K562 (cell line): ENCODE measurements at places on chromosomes 7 and 10. TPM values are rescaled to one million over a fixed set of nuclear protein-coding genes. Genes with fewer than 3 reads are reported as not detected.

DNA sequence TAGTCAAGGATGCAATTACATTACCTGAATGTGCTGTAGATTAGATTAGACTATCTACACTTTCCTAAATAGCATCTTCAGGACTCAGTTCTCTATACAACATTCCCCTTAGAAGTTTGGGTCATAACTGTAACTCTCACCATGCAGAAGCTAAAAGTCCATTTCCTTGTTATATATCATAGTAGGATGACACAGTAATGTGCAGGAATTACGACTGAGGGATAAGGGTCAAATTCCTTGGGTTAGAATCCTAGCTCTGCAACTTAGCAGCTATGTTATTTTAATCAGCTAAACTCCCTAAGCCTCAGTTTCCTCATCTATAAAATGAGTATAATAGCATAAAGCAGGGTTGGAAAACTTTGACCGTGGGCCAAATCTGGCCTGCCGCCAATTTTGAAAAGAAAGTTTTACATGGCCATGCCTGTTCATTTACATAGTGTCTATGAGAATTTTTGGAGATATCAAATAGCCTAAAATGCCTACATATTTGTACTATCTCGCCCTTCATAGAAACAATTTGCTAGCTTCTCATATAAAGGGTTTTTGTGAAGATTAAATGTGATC is 14.8 kb downstream of the NRCAM start:
- DNase-seq: no peak
- H3K27ac ChIP-seq: no peak overlapping the region
- no peaks in the 10 kb centered on the region for H3K4me1 ChIP-seq
- H3K4me3 ChIP-seq: no peak overlapping the region
- H3K36me3 ChIP-seq: no peaks in the 10 kb centered on the region

DNA sequence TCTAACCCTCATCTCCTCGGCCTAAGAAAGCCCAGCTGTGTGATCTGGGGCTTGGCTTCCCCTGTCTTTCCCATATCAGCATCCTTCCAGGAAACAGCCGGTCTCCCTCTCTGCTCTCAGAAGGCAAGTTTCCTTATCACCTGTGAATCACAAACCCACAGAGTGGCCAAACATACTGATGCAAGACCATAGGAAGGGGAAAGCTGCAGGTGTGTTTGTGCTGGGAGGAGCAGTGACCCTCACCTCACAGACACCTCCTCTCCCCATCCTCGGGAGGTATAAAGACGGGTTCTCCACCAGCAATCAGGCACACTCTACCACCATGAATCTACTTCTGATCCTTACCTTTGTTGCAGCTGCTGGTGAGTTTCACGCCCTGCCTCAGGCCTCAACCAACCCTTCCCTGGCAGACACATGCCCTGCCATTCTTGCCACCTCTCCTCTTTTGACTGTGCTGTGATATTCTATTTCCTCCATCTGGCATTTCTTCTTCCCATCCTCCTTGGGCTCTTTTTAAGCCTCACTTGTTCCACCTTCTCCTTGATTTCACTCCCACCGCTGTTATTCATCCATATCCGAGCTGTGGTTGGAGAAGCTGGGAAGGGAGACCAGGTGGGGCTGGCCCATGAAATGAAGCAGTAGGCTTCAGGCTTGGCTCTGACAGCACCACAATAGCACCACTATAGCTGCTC is at the start of gene PRSS2:
PRSS2 (plus strand) TSS at position 310 of the 692 bp plus-strand sequence; CDS start at position 323, 13 bp downstream.
- DNase-seq: no peak
- no peaks in the 10 kb centered on the region for H3K36me3 ChIP-seq
- H3K27me3 ChIP-seq: peaks cover 31% of the 10 kb centered on the region

DNA sequence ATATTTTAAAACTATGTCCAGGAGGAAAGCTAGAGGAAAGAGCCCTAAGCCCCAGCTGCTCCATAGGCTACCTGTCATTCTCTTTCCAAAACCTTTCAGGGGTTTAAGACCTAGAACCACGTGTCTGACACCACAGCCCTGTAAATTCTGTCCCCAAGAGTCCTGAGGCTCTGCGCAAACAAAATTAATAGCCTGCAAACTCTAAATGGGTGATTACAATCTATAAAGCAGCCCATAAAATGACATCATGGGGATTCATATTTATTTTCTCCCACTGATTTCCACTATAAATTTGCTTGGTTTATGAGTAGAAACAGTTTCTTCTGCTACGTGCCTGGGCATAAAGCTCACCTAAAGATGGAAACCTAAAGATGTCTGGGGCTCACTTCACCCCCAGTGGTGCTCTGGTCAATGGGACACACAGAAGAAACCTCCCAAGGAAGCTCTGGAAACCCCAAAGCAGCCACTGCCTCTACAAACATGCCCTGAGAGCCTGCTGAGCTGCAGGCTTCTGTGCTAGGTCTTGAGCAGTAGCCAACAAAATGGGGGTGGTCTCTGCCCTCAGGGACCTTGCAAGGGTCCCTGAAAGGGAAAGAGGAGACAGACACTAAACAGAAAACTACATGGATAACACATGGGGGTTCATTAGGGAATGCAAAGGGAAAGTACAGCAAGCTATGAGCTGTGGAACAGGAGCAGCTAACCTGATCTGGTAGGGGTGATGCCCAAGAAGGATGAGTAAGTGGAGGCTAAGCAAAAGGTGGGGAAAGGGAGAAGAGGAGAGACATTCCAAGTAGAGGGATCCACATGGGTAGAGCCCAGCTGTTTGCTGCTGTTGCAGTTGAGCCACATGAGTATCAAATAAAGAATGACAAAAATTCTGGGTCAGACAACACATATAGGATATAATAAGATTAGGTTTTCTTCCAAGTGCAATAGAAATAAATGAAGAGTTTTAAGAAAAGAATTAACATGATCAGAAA is 331.7 kb downstream of the KCNMA1 start:
- no peaks in the 10 kb centered on the region for H3K36me3 ChIP-seq
- no peak overlapping the region for H3K4me3 ChIP-seq
- DNase-seq: no peak

- no peaks in the 10 kb centered on the region for H3K4me1 ChIP-seq
- no peak overlapping the region for H3K27ac ChIP-seq
- DNase-seq: no peak
- H3K36me3 ChIP-seq: no peaks in the 10 kb centered on the region
- no peak overlapping the region for H3K4me3 ChIP-seq
Observed at GRCh38 chr10:98878921-98879320, 356.7 kb downstream of the HPSE2 start.

DNA sequence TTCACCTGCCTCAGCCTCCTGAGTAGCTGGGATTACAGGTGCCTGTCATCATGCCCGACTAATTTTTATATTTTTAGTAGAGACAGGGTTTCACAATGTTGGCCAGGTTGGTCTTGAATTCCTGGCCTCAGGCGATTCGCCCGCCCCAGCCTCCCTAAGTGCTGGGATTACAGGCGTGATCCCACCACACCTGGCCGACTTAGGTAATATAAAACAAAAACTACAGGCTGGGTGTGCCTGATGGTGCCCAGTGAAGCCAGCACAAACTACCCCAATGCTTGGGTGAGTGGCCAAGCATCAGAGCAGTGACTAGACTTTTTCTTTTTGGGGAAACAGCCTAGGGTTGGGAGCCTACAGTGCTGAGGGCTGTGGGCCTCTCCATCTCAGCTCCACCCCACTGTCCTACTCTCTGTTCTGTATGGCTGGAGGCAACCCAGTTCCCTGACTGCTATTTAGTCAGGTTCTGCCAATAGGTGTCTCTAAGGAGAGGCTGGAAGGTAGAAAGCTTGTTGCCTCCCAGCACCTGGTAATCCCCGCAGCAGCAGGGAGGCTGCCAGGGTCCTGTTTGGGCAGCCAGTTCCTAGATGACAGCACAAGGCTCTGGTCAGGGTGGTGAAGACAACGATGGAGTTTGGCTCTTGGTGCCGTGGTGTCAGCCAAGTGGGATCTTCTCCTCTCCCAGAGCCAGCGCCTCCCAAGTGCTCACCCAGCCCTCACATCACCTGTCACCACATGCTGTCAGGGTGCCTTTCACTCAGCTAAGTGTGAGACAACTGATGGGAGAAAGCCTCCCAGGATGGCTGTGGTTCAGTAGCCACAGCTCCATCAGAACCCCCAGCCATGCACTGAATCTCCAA is 10.4 kb upstream of the NACAD start:
- peaks cover 54% of the 10 kb centered on the region for H3K36me3 ChIP-seq
- no peak overlapping the region for H3K4me3 ChIP-seq
- H3K27ac ChIP-seq: no peak overlapping the region

DNA sequence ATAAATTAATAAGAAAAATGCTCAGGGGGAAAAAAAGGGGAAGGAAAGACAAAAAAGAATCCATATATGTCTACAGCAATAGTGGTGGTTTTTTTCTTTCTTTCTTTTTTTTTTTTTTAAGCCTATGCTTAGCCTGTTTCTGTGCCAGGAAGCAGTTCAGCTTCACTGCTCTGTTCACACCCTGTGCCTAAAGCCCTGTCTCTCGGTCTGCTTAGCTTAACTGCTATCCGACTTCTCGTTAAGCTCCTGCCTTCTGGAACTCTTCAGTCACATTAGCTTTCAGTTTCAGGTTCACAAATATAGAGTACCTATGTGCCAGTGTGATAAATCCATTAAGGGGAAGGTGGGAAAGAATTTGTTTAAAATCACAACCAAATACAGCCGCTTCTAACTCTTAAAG is 26.5 kb upstream of the NRG3 start:
- no peaks in the 10 kb centered on the region for H3K4me1 ChIP-seq
- H3K4me3 ChIP-seq: no peak overlapping the region
- H3K27ac ChIP-seq: no peak overlapping the region
- H3K27me3 ChIP-seq: no peaks in the 10 kb centered on the region
- H3K36me3 ChIP-seq: no peaks in the 10 kb centered on the region
- DNase-seq: no peak

GRCh38 chr7:32179567-32179966 is 109.4 kb upstream of the PDE1C start:
- H3K27me3 ChIP-seq: no peaks in the 10 kb centered on the region
- no peak overlapping the region for H3K4me3 ChIP-seq
- H3K36me3 ChIP-seq: no peaks in the 10 kb centered on the region
- no peak for DNase-seq

DNA sequence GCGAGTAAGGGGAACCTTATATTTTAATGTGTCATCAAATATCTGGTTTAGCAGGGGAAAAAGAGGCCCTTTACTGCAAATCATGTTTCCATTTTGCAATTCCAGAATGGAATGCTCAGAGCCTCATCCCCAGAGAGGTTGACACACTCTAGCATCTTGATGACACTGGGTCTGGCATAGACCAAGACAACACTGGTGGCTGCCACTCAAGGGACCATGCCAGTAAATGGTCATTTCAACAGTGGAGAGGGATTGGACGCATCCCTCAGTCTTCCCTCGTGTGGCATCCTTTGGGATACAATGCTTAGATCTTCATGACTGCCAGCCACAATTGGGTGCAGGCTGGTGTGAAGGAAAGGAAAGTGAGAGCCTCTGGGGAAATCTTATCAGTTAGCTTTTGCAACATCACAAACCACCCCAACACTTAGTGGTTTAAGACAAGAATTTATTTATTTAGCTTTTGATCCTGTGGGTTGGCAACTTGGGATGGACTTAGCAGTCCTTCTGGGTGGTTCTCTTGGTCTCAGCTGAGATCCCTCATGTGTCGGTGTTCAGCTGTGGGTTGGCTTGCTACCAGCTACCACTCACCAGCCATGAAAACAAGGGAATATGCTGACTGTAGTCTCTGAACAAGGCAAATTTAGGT is 21.6 kb downstream of the TACC2 start:
- DNase-seq: no peak
- no peaks in the 10 kb centered on the region for H3K4me1 ChIP-seq
- H3K27ac ChIP-seq: no peak overlapping the region
- no peaks in the 10 kb centered on the region for H3K36me3 ChIP-seq

- peaks cover 5% of the 10 kb centered on the region for H3K27me3 ChIP-seq
- no peak overlapping the region for H3K27ac ChIP-seq
- peak; percentile 63 for DNase-seq
- H3K4me1 ChIP-seq: no peaks in the 10 kb centered on the region; the same call in 1 of the 2 replicates
- no peaks in the 10 kb centered on the region for H3K36me3 ChIP-seq
- no peak overlapping the region for H3K4me3 ChIP-seq
Observed at GRCh38 chr10:101272229-101272868, 43.1 kb upstream of the LBX1 start.

- no peaks in the 10 kb centered on the region for H3K36me3 ChIP-seq
- peak; percentile 17 for DNase-seq
- H3K4me3 ChIP-seq: no peak overlapping the region
- no peak overlapping the region for H3K27ac ChIP-seq
- H3K27me3 ChIP-seq: peaks cover 27% of the 10 kb centered on the region
Observed at GRCh38 chr7:150900675-150901074, 48.4 kb downstream of the AOC1 start.

GRCh38 chr7:73999664-74000435 is 28.1 kb upstream of the ELN start:
- H3K4me1 ChIP-seq: no peaks in the 10 kb centered on the region
- no peak overlapping the region for H3K4me3 ChIP-seq
- no peak overlapping the region for H3K27ac ChIP-seq
- no peak for DNase-seq
- H3K27me3 ChIP-seq: peaks cover 27% of the 10 kb centered on the region

DNA sequence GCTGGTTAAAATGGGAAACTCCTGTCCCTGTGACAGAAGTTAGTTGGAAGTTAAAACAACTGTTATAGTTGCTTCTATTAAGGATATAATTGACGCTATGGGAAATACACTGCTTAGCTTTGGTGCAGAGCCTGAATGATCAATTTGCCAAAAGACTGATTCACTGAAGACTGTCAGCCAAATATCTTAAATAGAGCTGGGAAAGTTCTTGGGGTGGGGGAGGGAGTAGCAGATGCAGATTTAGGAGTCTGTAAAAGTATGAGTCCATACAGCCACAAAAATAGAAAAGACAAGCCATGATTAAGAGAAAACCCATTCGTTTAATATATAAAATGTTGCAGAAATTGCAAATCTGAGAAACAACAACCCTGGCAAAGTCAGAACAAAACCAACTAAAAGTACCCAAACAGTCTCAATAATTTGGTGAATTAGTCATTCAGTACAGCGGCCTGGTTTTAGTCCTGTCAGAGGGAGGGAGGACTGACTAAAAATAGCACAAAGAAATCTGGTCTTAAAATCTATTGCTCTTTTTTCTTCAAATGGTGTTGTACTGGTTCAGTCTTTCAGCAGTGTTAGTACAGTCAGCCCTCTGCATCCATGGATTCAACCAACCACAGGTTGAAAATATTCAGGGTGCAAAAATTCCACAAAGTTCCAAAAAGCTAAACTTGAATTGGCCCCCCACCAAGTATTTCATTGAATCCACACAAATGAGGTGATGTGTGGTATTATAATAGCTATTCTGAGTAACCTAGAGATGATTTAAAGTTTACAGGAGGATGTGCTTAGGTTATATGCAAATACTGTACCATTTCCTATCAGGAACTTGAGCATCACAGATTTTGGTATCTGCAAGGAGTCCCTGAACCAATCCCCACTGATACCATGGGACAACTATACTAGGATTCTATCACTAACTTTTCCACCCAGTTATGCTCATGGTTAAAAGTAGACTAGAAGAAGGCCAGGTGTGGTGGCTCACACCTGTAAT is 30.0 kb downstream of the STK17A start:
- no peak overlapping the region for H3K4me3 ChIP-seq
- no peaks in the 10 kb centered on the region for H3K27me3 ChIP-seq
- no peaks in the 10 kb centered on the region for H3K4me1 ChIP-seq
- peaks cover 40% of the 10 kb centered on the region for H3K36me3 ChIP-seq
- no peak for DNase-seq

Gene LIPJ
- not detected in 2 replicates for total RNA-seq

Gene NPFFR1
- total RNA-seq: not detected in 2 replicates

Gene SFTPD
- total RNA-seq: 0.20 and 0.29 TPM in 2 replicates

Gene TEX47
- not detected in 2 replicates for total RNA-seq

Gene FOXP2
- not detected in 2 replicates for total RNA-seq
